ENCODE measurements at places on chromosomes 4 and X. TPM values are rescaled to one million over a fixed set of nuclear protein-coding genes. Genes with fewer than 3 reads are reported as not detected.
A peak's percentile ranks its signal among the peaks of the same experiment; 100 is the strongest.

Gene GRIA2
- not detected for total RNA-seq

Gene HTN3
- total RNA-seq: not detected

Gene MAML3
- 1.6 TPM for total RNA-seq

Gene UGT8
- 0.14 TPM for total RNA-seq

Gene P2RY8
- total RNA-seq: 21.2 TPM

- H3K36me3 ChIP-seq: no peaks in the 10 kb centered on the region
- no peak overlapping the region for H3K4me3 ChIP-seq
- H3K27me3 ChIP-seq: peaks cover 7% of the 10 kb centered on the region
- no peak for DNase-seq
- H3K4me1 ChIP-seq: peaks cover 21% of the 10 kb centered on the region
Observed at GRCh38 chr4:40579983-40580382, 49.7 kb downstream of the RBM47 start.

- peaks cover 4% of the 10 kb centered on the region for H3K27me3 ChIP-seq
- H3K4me1 ChIP-seq: no peaks in the 10 kb centered on the region
- no peak for DNase-seq
- H3K27ac ChIP-seq: no peak overlapping the region
- H3K36me3 ChIP-seq: no peaks in the 10 kb centered on the region
- no peak overlapping the region for H3K4me3 ChIP-seq
Observed at GRCh38 chrX:119374736-119375135, 24.4 kb upstream of the SLC25A43 start.

- no peak overlapping the region for H3K4me3 ChIP-seq
- H3K4me1 ChIP-seq: no peaks in the 10 kb centered on the region
- DNase-seq: no peak
- no peaks in the 10 kb centered on the region for H3K27me3 ChIP-seq
- no peak overlapping the region for H3K27ac ChIP-seq
- H3K36me3 ChIP-seq: no peaks in the 10 kb centered on the region
Observed at GRCh38 chrX:104641176-104641575, 75.2 kb downstream of the IL1RAPL2 start.

- peaks cover 2% of the 10 kb centered on the region for H3K27me3 ChIP-seq
- DNase-seq: no peak
- no peak overlapping the region for H3K4me3 ChIP-seq
- H3K4me1 ChIP-seq: no peaks in the 10 kb centered on the region
- H3K36me3 ChIP-seq: no peaks in the 10 kb centered on the region
Observed at GRCh38 chrX:150049647-150050046, 111.4 kb upstream of the EOLA2 start.

DNA sequence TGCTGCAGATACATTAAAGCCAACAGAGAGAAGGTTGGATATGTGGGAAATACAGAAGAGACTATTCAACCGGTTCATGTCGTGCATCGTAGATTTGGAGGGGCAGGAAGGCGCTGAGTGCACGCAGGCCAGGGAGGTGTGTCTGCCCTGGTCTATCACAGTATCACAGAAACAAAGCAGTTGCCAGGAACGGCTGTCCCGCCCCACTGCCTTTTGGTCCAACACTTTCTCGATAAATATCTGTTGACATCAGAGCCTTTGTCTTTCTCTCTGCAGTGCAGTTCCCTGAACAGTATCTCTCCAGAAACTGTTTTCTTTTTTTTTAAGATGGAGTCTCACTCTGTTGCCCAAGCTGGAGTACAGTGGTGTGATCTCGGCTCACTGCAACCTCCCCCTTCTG is 151.1 kb upstream of the BCOR start:
- H3K4me3 ChIP-seq: no peak overlapping the region
- H3K36me3 ChIP-seq: no peaks in the 10 kb centered on the region
- H3K27me3 ChIP-seq: no peaks in the 10 kb centered on the region
- H3K27ac ChIP-seq: no peak overlapping the region

DNA sequence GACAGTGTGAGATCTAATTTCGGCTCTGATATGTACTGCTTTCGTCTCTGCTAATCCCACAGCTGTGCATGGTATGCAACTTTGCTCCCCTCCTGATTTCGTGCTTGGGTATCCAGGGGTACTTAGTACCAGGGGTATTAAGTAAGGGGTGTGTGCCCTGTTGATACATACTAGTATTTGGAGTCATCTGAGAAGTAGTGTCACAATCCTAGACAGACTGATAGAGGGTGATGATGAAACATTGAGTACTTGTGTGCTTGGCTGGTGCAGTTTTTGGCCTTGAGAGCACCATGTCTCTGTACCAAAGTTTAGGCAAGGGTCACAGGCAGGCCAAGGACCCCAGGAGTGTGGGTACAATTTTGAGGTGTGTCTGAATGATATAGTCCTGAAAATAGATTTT is 10.9 kb downstream of the GPAT3 start:
- H3K27me3 ChIP-seq: no peaks in the 10 kb centered on the region
- no peak overlapping the region for H3K4me3 ChIP-seq
- H3K27ac ChIP-seq: no peak overlapping the region
- no peaks in the 10 kb centered on the region for H3K36me3 ChIP-seq
- DNase-seq: no peak
- peaks cover 4% of the 10 kb centered on the region for H3K4me1 ChIP-seq

GRCh38 chr4:108622022-108622421 is 1.6 kb downstream of the RPL34 start:
- peak overlapping the region; percentile 90 for H3K4me3 ChIP-seq
- H3K27ac ChIP-seq: peak overlapping the region; percentile 87
- DNase-seq: peak; percentile 48
- H3K4me1 ChIP-seq: peaks cover 56% of the 10 kb centered on the region
- peaks cover 77% of the 10 kb centered on the region for H3K36me3 ChIP-seq

DNA sequence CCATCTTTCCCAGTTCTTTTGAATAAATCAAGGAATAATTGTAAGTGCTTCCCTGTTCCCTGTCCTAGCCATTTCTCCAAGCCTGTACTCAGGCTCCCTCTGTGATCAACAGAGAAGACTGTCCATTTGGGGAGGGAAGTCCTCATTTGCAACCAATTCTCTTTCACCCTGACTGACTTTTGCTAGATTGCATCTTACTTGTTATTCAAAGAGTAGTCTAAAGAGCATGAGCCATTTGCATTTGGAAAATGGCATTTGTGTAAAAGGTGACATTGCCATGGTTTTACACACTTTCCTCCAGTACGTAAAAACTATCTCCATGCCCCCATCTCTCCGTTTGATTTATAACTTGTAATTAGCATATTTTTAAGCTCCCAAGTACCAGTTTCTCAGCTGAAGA is 110.6 kb downstream of the MBNL3 start:
- DNase-seq: no peak
- no peaks in the 10 kb centered on the region for H3K4me1 ChIP-seq
- peaks cover 6% of the 10 kb centered on the region for H3K36me3 ChIP-seq
- H3K27ac ChIP-seq: no peak overlapping the region

DNA sequence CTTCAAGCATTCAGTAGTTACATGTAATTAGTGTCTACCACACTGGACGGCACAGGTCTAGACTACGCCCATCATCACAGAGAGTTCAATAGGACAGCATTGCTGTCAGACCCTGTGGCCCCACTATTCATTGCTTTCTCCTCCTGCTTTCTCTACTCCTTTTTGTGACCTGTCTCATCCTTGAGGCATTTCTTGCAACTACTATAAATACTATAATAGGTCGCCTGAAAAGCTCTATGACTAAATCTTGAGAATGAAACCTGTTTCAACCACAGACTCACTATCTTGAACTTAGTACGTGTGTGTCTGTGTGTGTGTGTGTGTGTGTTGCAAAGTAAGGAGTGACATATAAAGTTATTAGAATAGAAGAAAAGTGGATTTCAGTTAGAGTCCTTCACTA is 252.9 kb upstream of the KLF3 start:
- peaks cover 19% of the 10 kb centered on the region for H3K4me1 ChIP-seq
- H3K4me3 ChIP-seq: no peak overlapping the region
- H3K27me3 ChIP-seq: peaks cover 5% of the 10 kb centered on the region
- H3K27ac ChIP-seq: no peak overlapping the region

DNA sequence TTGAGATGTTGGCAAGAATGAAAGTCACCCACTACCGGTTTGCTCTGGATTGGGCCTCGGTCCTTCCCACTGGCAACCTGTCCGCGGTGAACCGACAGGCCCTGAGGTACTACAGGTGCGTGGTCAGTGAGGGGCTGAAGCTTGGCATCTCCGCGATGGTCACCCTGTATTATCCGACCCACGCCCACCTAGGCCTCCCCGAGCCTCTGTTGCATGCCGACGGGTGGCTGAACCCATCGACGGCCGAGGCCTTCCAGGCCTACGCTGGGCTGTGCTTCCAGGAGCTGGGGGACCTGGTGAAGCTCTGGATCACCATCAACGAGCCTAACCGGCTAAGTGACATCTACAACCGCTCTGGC is 12.3 kb downstream of the RPL9 start:
- no peak overlapping the region for H3K4me3 ChIP-seq
- H3K4me1 ChIP-seq: peaks cover 22% of the 10 kb centered on the region
- H3K36me3 ChIP-seq: peaks cover 30% of the 10 kb centered on the region
- no peaks in the 10 kb centered on the region for H3K27me3 ChIP-seq
- no peak for DNase-seq
- H3K27ac ChIP-seq: no peak overlapping the region

- no peak for DNase-seq
- H3K4me1 ChIP-seq: peaks cover 41% of the 10 kb centered on the region
- H3K36me3 ChIP-seq: peaks cover 9% of the 10 kb centered on the region
Observed at GRCh38 chr4:39706334-39706733, 8.4 kb downstream of the UBE2K start.

- no peak overlapping the region for H3K27ac ChIP-seq
- no peaks in the 10 kb centered on the region for H3K4me1 ChIP-seq
- H3K4me3 ChIP-seq: no peak overlapping the region
Observed at GRCh38 chrX:69120476-69120875, 44.8 kb downstream of the PJA1 start.

DNA sequence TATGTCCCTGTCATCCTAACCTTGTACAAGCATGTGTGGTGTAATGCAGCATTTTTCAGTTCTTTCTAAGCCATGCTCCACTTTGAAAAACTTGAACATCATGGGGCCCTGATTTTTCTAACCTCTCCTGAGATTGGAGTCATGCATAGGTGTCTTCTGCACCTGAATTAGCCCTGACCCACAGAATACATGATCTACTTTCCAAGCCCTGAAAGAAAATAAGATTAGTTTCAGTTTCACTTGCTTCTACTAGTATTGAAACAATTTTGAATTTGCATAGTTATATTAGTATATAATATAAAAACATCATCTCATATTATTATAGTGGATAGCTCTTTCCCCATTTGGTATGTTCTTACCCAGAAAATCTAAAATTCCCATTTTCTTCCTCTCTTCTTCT is 178.2 kb downstream of the HS3ST1 start:
- DNase-seq: no peak
- no peaks in the 10 kb centered on the region for H3K4me1 ChIP-seq
- H3K4me3 ChIP-seq: no peak overlapping the region
